ENCODE measurements at places on chromosomes 13 and 19.

DNA sequence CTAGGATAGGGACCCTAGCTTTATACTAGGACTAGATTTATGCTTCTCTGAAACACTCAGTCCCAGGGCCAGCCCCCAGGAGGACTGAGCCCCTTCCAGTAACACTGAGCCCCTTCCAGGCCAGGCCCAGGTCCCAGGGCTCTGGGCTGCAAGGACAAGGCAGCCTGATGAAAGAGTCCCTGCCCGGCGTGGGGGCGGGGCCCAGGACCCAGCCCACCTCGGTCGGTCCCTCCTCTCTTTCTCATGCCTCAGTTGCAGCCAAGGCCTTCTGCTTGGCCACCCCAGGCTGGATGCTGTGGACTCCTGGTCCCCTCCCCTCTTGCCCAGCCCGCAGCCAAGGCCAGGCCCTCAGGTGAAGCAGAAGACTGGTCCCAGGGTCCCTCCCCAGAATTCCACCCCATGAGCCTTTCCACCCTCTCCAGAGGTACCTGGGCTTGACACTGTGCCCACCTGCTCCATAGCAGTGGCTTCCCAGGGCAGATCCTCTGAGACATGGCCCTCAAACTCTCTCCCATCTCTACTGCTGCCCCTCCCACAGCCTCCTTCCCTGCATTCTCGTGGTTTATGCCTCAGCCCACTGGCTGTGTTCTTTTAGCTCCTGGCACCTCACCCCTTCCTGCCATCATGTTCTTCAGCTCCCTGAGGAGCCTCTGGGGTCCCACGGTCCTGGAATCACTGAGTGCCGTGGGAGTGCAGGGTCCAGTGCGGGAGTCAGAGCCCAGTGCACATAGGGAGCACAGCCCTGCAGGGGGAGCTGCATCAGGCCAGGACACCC is 53.6 kb upstream of the C1QTNF9B start:
- DNase-seq: no peak

- no peak for DNase-seq
Measured at GRCh38 chr13:98004107-98004506, 50.6 kb downstream of the IPO5 start.

- DNase-seq: no peak
Measured at GRCh38 chr19:1730157-1730556, 23.1 kb upstream of the ONECUT3 start.

DNA sequence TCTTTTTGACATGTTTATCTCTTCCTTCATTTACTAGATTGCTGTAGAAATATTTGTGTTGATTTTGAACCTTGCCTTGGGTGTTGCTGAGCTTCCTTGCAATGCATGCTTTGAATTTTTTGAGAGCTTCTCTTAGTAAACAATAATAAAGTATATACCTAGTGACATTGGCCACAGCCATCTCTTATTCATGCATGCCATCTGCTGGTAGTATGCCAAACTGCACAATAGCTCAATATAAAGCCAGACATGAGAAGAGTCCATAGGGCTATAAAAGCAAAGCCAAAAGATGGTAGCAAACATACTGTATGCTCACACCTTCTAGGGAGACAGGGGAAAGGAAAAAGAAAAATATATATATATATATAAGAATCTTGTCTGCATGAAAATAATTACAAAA is 18.9 kb upstream of the ZSCAN5A start:
- peak; percentile 5 for DNase-seq

- no peak for DNase-seq
Measured at GRCh38 chr19:32677657-32678056, 2.0 kb downstream of the RGS9BP start.
